ENCODE measurements at places on chromosomes 2 and 18. TPM values are rescaled to one million over a fixed set of nuclear protein-coding genes. Genes with fewer than 3 reads are reported as not detected.

Gene B3GNT7
- total RNA-seq: not detected

Gene ERCC3
- total RNA-seq: 49.8 TPM

Gene SOWAHC
- total RNA-seq: 0.98 TPM

Gene RIT2
- not detected for total RNA-seq

Gene GCFC2
- total RNA-seq: 37.6 TPM

Gene HOXD11
- total RNA-seq: not detected

Gene C2orf76
- total RNA-seq: 9.9 TPM

Gene DDX18
- total RNA-seq: 161 TPM

Gene MSH2
- total RNA-seq: 61.0 TPM

Gene FOSL2
- total RNA-seq: 225 TPM

Gene ACMSD
- total RNA-seq: not detected

Gene CD8A
- total RNA-seq: 1.6 TPM

Gene ELOA2
- not detected for total RNA-seq

Gene SCN9A
- 0.07 TPM for total RNA-seq

Gene EML6
- total RNA-seq: 0.30 TPM

Gene NCKAP5
- total RNA-seq: not detected

Gene GPR35
- 4.1 TPM for total RNA-seq

Gene CRYBA2
- total RNA-seq: not detected

Gene CCDC195
- total RNA-seq: not detected

Gene RGPD4
- total RNA-seq: 0.19 TPM

Gene CYB5A
- 53.1 TPM for total RNA-seq

Gene MAPRE2
- 59.4 TPM for total RNA-seq

Gene GKN2
- total RNA-seq: not detected

Gene SGPP2
- 9.4 TPM for total RNA-seq

Gene AKAIN1
- not detected for total RNA-seq

Gene AGBL5
- 14.5 TPM for total RNA-seq

Gene DNAH6
- 1.1 TPM for total RNA-seq

Gene CYS1
- total RNA-seq: not detected

Gene IL1B
- 0.37 TPM for total RNA-seq

Gene CIDEA
- not detected for total RNA-seq

Gene TMEM18
- total RNA-seq: 27.0 TPM

Gene SMYD1
- total RNA-seq: not detected
